ENCODE measurements at places on chromosomes 1 and 21. TPM values are rescaled to one million over a fixed set of nuclear protein-coding genes. Genes with fewer than 3 reads are reported as not detected.

GRCh38 chr1:117367046-117368025, at the start of gene MAN1A2:
MAN1A2 (plus strand) TSS chr1:117367449; CDS start chr1:117368184, 735 bp downstream.
- peaks cover 66% of the 10 kb centered on the region for H3K4me1 ChIP-seq
- H3K36me3 ChIP-seq: no peaks in the 10 kb centered on the region

GRCh38 chr1:81388435-81388834, 412.3 kb upstream of the ADGRL2 start:
- no peak overlapping the region for H3K4me3 ChIP-seq
- DNase-seq: no peak
- no peaks in the 10 kb centered on the region for H3K4me1 ChIP-seq
- no peaks in the 10 kb centered on the region for H3K36me3 ChIP-seq
- no peak overlapping the region for H3K27ac ChIP-seq

DNA sequence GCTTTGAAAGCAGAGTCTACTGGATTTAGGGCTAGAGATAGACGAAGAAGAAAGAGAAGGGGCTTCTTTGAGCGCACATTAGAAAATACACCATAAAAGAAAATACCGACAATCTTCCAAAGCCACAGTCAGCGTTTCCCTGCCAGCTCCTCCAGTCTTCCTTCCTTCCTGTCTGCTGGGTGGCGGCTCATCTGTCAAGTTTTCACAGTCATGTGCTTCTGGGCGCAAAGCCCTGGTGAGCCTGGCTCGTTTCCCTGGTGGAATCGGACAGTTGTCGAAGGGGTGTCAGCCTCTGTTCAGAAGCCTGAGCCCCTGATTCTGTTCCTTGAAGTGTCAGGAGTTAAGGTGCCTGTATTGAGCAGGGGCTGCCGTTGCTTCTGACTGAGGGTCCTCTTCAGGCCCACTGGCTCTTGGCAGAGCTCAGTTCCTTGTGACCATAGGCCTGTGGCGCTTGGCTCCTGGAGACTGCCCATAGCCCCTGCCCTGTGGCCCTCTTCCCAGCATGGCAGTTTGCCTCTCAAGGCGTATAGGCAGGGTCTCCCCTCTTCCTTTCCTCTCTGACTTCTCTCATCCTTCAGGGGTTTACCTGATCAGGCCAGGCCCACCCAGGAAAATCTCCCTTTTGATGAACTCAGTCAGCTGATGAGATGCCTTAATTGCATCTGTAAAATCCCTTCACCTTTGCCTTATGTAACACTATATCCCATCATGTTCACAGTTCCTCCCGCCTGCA, 58.6 kb downstream of the ADARB1 start:
- no peak for DNase-seq
- no peak overlapping the region for H3K27ac ChIP-seq
- no peaks in the 10 kb centered on the region for H3K27me3 ChIP-seq
- H3K36me3 ChIP-seq: no peaks in the 10 kb centered on the region
- no peak overlapping the region for H3K4me3 ChIP-seq

DNA sequence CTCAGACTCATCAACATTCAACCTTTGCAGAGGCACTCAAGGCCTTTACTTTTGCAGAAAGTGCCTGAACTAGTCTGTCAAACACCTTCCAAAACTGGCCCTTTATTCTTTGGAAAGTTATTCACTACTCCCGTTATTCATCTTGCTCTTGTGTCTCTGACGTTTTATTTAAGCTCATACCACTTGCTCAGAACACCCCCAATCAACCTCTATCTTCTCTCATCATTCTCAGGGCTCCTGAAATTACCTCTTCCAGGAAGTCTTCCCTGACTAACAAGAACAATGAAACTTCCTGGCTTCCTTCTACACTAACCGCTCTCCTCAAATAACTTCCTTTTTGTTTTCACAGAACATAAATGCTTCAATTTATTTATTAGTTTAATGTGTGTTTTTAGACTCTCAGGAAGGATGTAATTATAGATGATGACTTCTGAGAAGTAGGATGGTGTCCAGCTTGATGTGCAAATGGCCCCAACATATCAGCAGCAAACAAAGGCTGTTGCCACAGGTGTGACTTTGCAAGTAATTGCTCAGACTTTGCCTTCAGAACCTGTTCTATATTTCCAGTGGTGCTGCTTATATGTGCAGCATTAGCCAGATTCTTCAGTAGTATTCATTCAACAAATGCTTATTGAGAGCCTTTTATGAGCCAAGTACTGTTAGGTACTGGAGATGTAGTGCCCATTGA, 22.8 kb upstream of the BATF3 start:
- H3K36me3 ChIP-seq: no peaks in the 10 kb centered on the region
- H3K4me1 ChIP-seq: peaks cover 7% of the 10 kb centered on the region
- H3K4me3 ChIP-seq: no peak overlapping the region
- no peak overlapping the region for H3K27ac ChIP-seq
- no peaks in the 10 kb centered on the region for H3K27me3 ChIP-seq

GRCh38 chr1:192787914-192788585, 20.8 kb upstream of the RGS2 start:
- H3K27ac ChIP-seq: no peak overlapping the region
- no peaks in the 10 kb centered on the region for H3K36me3 ChIP-seq
- no peak overlapping the region for H3K4me3 ChIP-seq
- no peaks in the 10 kb centered on the region for H3K4me1 ChIP-seq
- DNase-seq: no peak

Gene SPRR2A
- total RNA-seq: 74.6 TPM

Gene TESK2
- total RNA-seq: 13.5 TPM

GRCh38 chr1:84141182-84142003, 2.7 kb upstream of the PRKACB start:
- no peak for DNase-seq
- peaks cover 9% of the 10 kb centered on the region for H3K4me1 ChIP-seq
- no peak overlapping the region for H3K27ac ChIP-seq
- H3K36me3 ChIP-seq: no peaks in the 10 kb centered on the region
- H3K27me3 ChIP-seq: no peaks in the 10 kb centered on the region

DNA sequence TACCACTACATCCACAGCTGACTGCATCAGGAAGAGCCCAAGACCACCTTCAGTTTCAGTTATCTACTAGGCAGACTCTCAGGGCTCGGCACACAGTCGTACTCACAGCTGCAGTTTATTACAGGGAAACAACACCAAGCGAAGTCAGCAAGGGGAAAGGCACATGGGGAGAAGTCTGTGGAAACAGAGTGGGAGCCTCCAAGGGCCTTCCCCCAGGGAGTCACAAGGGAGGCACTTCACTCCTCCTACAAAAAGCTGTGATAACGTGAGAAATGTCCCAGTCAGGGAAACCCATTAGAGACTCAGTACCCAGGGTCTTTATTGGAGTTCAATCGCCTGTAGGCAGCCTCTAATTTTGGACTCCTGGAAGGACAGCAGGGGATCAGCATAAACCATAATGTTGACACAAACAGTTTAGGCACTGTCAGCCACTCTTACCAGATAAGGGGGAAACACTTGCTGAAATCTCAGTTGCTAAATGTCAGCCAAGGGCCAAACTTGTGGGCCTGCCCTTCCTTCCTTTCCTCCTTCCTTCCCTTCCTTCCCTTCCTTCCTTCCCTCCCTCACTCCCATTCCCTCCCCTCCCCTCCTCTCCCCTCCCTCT, 444.0 kb downstream of the SMYD3 start:
- no peak overlapping the region for H3K27ac ChIP-seq
- DNase-seq: no peak
- H3K4me3 ChIP-seq: no peak overlapping the region
- H3K4me1 ChIP-seq: no peaks in the 10 kb centered on the region

- no peak overlapping the region for H3K27ac ChIP-seq
- no peaks in the 10 kb centered on the region for H3K27me3 ChIP-seq
- peaks cover 45% of the 10 kb centered on the region for H3K4me1 ChIP-seq
- H3K4me3 ChIP-seq: no peak overlapping the region
These were observed 99.7 kb downstream of the NFIA start for GRCh38 chr1:61182049-61182448.

GRCh38 chr1:37947364-37947763, 511 bp upstream of the INPP5B start:
- H3K4me1 ChIP-seq: peaks cover 25% of the 10 kb centered on the region
- peak overlapping the region; percentile 89 for H3K27ac ChIP-seq
- DNase-seq: no peak
- H3K36me3 ChIP-seq: no peaks in the 10 kb centered on the region
- H3K4me3 ChIP-seq: peak overlapping the region; percentile 65
- H3K27me3 ChIP-seq: no peaks in the 10 kb centered on the region
